ENCODE measurements at places on chromosomes 2 and 18.

- DNase-seq: no peak
Measured at GRCh38 chr2:162636206-162636728, 202.3 kb downstream of the KCNH7 start.

GRCh38 chr2:159227467-159227866 is 59.0 kb downstream of the WDSUB1 start:
- DNase-seq: no peak

DNA sequence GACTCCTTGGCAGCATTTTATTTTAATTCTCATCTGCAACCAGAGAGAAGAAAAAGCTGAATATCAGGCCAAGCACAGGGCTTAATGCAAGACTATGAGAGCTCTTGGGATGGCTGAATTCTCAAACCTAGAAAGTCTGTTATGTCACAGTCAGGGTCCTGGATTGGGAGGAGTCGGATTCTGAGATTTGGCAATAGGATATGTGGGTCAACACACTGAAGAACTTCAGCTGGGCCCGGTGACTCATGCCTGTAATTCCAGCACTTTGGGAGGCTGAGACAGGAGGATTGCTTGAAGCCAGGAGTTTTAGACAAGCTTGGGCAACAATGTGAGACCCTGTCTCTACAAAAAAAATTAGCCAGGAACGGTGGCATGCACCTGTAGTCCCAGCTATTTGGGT is 102.4 kb downstream of the COL3A1 start:
- DNase-seq: no peak

DNA sequence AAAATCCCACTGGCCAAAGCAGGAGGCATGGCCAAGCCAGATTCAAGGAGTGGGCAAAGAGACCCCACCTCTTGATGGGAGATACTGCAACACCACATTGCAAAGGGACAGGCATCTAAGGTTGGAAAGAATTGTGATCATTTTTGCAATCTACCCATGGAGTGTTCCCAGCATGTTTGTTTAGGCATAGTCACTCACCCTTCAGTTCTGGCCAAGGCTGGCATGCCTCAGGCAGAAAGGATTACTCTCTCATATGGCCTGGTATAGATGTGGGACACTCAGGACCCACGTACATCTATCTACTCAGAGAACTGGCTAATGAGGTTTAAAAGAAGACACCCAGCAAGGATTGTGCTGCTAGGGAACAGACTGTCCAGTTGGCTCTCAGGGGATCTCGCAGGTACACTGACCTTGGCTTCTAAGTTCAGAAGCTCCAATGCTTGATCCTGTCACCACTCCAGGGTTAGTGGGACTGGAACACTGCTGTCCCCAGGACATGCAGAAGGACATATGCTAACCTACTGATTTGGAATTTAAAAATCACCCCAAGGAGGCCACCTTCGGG is 183.7 kb downstream of the KLHL29 start:
- DNase-seq: no peak

- DNase-seq: no peak
Measured at GRCh38 chr2:48001498-48001897, 95.2 kb upstream of the FBXO11 start.

GRCh38 chr2:58107803-58108710 is 61.5 kb downstream of the VRK2 start:
- DNase-seq: no peak

GRCh38 chr2:224263571-224264043 is 138.3 kb downstream of the FAM124B start:
- DNase-seq: no peak

GRCh38 chr2:55019526-55020258 is 30.6 kb downstream of the RTN4 start:
- no peak for DNase-seq

DNA sequence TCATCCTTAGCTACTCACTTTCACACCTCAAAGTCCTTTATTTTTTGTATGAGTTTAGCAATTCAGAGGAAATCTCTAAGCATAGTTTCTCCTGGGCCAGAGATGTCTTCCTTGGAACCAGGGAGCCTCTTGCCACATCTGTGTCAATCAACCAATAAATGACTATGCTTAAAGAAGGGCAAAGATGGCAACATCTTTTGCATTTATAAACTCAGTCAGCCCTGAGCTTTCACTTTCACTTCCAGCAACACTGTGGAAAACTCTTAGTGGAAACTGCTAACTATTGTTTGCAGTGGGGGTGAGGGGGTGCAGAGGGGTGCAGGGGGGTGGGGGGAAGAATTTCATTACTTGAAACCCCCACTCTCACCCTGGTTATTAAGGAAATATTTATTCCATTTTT is 3.4 kb downstream of the ACVR1C start:
- DNase-seq: peak; percentile 19

DNA sequence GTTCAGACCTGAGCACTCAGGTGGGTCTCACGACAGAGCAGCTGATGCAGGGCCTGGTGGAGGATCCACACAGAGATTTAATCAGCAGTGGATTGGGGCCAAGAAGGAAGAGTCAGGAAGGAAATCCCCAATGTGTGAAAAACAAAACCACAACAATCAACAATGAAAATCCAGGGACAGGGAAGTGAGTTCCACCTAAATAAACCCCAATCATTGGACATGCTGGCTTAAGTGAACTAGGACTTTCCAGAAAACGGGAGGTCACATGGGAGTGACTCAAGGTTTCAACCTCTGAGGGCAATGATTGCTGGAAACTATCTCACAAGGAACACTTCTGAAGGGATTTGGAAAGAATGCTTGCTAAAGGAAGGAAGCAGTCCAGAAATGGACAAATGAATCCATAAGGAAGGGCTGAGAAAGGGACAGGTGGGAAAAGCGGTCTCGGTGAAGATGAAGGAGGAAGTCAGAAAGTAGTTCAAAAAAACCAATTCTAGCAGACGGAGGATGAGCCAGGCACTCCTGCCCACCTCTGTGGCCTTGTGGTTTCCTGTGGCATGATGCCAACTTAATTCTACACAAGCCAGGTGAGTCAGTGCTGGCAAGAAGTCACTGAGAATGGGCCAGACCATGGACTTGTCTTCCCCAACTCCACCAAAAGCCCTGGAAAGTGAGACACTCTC is 15.4 kb upstream of the XDH start:
- no peak for DNase-seq

DNA sequence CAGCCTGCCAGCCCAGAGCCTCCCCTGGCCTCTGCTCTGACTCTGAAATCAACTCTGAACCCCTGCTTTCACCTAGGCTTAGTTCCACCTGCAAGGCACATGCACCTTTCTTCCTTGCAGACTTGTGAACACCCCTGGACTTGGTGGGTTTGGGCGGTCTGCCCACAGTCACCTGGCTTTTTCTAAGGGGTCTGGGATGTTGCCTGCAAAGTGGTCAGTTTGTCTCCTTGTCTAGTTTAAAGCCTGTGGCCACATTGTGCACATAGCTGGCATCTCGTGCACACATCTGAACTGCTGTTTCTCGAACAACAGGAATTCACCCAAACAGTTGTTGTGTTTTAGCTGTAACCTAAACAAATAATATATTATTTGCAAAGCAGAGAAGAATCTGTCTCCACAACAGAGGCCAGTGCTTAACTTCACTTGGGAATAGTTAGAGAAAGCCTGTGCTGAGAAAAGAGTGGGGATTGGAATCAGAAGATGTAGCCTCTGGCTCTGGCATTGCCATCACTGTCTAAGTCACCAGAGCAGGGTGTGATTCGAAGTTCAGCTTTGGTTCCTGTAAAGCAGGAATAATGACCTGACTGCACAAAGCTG is 108.5 kb downstream of the TMEM18 start:
- DNase-seq: no peak

GRCh38 chr2:26325851-26326250 is 20.1 kb upstream of the SELENOI start:
- no peak for DNase-seq

GRCh38 chr2:26645762-26646161 is 4.6 kb upstream of the CIB4 start:
- no peak for DNase-seq

- no peak for DNase-seq
Measured at GRCh38 chr2:199460101-199460671, 2.4 kb upstream of the SATB2 start.

DNA sequence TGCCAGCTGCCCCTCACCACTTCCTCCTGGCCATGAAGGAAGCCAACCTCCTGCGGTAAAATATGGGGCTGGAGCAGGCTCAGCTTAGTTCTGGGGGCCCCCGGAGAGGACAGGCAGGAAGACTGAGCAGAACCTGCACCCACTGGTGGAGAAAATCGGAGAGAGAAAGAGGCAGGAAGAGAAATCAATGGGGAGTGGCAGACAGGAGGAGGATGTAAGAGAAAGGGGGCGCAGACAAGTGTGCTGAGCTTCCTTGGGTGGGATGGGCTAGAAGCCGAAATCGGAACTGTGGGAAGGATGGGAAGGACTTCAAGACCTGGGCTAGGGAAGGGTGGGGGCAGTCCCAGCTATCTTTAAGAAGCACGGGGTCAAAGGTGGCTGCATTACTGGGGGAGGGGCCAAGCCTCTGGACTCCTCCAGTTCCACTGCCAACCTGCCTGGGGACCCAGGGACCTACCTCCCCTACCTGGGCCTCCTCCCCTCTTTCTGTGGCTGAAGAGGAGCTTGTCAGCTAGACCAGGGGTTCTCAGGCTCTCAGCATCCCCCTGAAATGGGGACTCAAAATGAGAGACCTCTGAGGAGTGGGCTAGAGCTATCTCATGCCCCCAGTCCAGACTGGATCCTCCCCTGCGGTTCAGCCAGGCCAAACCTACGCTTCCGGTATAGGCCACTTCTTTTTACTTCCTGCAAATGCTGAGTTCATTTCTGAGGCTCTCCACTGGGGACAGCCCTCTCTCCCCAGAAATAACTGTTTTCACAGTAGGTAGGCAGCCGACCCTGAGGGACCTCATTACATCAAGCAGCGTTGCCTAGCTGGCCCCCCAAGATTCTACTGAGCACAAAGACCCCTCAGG is 33.6 kb upstream of the B3GNT7 start:
- DNase-seq: no peak

GRCh38 chr2:170391018-170391417 is 213.1 kb downstream of the MYO3B start:
- DNase-seq: no peak

GRCh38 chr18:8865934-8866333 is 160.6 kb downstream of the MTCL1 start:
- no peak for DNase-seq

GRCh38 chr2:17971531-17972125 is 93.2 kb downstream of the KCNS3 start:
- no peak for DNase-seq

GRCh38 chr2:217326238-217327022 is 466.6 kb upstream of the TNP1 start:
- DNase-seq: no peak

DNA sequence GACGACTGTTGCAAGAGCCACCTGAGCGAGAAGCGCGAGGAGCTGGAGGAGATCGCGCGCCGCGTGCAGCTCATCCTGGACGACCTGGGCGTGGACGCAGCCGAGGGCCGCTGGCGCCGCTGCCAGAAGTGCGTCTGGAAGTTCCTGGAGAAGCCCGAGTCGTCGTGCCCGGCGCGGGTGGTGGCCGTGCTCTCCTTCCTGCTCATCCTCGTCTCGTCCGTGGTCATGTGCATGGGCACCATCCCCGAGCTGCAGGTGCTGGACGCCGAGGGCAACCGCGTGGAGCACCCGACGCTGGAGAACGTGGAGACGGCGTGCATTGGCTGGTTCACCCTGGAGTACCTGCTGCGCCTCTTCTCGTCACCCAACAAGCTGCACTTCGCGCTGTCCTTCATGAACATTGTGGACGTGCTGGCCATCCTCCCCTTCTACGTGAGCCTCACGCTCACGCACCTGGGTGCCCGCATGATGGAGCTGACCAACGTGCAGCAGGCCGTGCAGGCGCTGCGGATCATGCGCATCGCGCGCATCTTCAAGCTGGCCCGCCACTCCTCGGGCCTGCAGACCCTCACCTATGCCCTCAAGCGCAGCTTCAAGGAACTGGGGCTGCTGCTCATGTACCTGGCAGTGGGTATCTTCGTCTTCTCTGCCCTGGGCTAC is 1.2 kb downstream of the KCNF1 start:
- DNase-seq: no peak

DNA sequence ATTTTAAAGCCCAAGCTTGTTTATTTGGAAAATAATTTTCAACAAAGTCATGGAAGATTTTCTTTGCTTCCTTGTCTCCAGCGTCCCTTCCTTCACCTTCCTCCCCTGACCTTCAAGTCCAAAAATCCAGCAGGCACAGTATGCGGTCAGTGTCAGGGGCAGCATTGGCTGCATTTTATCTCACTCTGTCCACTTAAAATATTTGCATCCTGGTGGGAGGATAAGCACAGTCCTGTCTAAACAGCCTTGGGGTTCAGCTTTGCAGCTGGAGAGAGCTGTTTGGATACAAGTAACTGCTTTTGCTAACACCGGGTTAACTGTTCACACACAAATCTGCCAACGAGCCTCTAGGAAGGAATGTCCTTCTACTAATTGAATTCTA is 318.1 kb downstream of the PDE11A start:
- no peak for DNase-seq

DNA sequence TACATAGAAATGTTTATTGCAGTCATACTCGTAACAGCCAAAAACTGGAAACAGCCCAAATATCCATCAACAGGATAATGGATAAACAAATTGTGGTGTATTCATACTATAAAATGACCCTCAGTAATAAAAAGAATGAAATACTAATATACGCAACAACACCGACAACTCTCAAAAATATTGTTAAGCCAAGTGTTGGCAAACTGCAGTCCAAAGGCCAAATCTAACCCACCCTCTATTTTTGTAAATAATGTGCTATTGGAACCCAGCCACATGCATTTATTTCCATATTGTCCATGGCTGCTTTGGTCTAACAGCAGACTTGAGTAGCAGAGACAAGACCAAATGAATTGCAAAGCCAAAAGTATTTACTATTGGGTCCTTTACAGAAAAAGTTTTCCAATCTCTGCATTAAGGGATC is 151.0 kb downstream of the MREG start:
- DNase-seq: no peak

DNA sequence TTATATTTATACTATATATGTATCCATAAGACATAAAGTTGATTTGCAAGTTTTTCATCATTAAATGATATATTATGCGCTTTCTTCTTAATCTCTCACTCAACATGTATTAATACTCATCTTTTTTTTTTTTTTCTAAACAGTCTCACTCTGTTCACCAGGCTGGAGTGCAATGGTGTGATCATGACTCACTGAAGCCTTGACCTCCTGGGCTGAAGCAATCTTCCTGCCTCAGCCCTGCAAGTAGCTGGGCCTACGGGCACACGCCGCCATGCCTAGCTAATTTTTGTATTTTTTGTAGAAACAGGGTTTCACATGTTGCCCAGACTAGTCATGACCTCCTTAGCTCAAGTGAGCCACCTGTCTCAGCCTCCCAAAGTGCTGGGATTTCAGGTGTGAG is 51.4 kb upstream of the MAP4K3 start:
- no peak for DNase-seq

- DNase-seq: no peak
Measured at GRCh38 chr2:109164739-109165221, 35.8 kb downstream of the SH3RF3 start.
